ENCODE measurements at places on chromosomes 7 and 10.

DNA sequence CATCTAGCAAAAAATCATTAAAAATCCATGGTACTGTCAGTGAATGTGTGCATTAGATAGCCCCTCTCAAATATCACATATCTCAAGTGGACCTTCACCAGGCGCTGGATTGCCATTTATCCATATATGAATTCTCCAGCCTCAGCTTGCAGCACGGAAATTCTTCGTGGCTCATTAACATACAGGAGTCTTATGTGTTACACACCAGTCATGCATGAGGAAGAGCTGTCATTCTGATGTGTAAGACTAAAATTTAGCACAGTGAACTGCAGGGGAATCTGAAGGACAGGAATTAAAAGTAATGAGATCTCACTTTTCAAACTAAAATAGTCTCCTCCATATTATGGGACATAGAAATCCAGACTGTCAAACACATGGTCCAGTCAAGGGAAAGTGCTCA, 542.4 kb upstream of the DPP6 start:
- H3K4me3 ChIP-seq, result no peak overlapping the region
- H3K27ac ChIP-seq, result no peak overlapping the region
- no peaks in the 10 kb centered on the region for H3K4me1 ChIP-seq
- H3K27me3 ChIP-seq, result no peaks in the 10 kb centered on the region
- no peaks in the 10 kb centered on the region for H3K36me3 ChIP-seq

DNA sequence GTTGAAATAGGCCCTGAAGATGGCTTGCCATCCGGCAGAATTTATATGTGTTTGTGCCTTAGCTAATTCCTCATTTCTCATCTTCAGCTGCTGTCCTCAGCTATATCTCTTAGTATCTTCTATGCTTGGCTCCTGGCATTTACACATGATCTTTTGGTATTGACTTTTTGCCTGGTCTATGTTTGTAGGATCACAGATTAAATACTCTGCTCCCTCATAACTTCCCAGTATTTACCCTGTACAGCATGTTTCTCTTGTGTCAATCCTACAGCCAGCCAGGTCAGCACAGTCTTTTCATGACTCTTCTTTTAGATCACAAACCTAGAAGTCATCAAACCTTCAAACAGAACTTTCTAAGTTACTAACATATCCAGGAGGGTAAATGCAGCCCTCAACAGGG, 743.8 kb downstream of the MAGI2 start:
- no peak for DNase-seq
- no peaks in the 10 kb centered on the region for H3K27me3 ChIP-seq
- H3K4me3 ChIP-seq, result no peak overlapping the region
- no peak overlapping the region for H3K27ac ChIP-seq

GRCh38 chr10:113525713-113526112, 27.1 kb upstream of the HABP2 start:
- H3K36me3 ChIP-seq, result no peaks in the 10 kb centered on the region
- no peaks in the 10 kb centered on the region for H3K4me1 ChIP-seq
- H3K27me3 ChIP-seq, result no peaks in the 10 kb centered on the region
- H3K27ac ChIP-seq, result no peak overlapping the region
- no peak for DNase-seq

DNA sequence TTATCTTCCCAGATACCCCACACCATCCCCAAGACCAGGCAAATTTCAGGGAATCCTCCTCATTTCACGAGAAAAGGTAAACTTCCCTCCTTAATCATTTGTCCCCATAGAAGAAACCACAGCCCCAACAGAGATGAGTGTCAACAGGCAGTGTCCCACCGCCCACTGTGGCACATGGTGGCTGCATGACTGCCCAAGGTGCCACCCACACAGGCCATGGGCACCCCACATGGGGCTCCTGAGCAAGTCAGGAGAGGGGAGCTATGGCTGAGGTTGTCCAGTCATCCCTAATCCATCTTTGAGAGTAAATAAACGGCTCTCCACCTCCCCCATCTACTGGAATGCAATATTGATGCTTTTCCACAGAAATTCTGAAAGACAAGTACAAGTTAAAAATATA, 44.1 kb downstream of the ANTXRL start:
- no peak overlapping the region for H3K27ac ChIP-seq
- H3K36me3 ChIP-seq, result no peaks in the 10 kb centered on the region
- no peak for DNase-seq

DNA sequence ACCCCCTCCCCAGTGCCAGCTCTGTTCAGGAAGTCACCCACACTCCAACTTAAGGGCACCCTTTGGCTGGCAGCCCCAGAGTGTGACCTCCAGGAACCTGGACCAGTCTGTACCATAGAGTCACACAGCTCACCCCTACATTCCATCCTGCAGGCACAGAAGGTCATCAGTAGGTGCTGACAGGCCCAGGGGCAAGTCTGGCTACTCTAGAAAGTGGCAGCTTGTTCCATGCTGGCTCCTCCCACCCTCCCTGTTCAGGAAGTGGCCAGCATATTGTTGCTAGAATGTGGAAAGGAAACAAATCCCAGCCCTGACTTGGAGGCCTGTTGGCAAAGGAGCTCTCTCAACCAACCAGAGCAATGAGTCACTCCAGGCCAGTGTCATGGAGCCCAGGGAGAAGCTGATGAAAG, 3.2 kb upstream of the NCOA4 start:
- no peaks in the 10 kb centered on the region for H3K27me3 ChIP-seq
- DNase-seq, result no peak
- no peak overlapping the region for H3K4me3 ChIP-seq
- H3K36me3 ChIP-seq, result no peaks in the 10 kb centered on the region

- peaks cover 4% of the 10 kb centered on the region for H3K4me1 ChIP-seq
- no peak overlapping the region for H3K27ac ChIP-seq
- H3K4me3 ChIP-seq, result no peak overlapping the region
- DNase-seq, result peak; percentile 4
These were observed 120.2 kb downstream of the TNS3 start for GRCh38 chr7:47461746-47462145.
